ENCODE measurements at places on chromosomes 7 and 10. TPM values are rescaled to one million over a fixed set of nuclear protein-coding genes. Genes with fewer than 3 reads are reported as not detected.

DNA sequence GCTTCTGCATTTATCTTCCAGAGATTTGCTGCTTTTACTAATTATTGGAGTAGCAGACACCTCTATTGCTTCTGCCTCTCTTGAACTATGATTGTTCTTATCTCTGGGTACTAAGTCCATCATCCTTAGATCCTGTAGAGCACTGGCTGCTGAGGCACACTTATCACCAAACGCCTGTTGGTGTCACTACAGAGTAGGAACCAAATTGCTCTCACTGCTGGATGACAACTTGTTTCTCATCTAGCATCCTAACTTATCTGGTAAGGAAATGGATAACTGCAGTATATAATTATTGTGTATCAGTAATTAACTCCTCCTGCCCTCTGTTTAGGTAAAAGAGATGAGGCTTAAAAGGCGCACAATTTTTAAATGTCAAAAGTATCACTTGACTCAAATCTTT, 1059.4 kb downstream of the NRG3 start:
- no peak for DNase-seq

DNA sequence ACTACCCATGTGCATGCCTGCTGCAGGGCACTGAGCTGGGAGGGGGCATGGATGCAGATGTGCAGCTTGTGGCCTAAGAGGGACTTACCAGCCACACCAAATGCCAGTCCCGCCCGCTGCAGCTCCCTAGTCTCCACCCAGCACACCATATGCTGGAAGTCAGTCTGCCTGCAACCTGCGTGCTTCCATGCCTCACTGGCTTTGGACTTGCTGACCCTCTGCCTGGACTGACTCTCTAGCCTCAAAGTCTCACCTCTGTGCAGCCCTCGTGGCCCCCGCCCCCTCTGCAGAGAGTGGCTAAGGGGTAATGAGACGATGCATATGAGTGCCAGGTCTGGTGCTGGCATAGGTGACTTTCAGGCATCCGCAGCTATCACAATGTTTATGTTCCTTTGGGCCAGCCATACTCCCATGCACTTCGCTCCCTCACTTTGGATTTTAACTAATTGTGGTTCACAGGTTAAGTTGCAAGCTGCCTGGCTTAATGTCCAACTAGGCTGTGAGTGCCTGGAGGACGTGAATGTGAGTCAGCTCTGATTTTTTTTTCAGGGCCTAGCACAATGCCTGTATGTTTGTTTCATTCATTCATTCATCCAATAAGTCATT, 21.7 kb downstream of the TRIM8 start:
- no peak for DNase-seq

DNA sequence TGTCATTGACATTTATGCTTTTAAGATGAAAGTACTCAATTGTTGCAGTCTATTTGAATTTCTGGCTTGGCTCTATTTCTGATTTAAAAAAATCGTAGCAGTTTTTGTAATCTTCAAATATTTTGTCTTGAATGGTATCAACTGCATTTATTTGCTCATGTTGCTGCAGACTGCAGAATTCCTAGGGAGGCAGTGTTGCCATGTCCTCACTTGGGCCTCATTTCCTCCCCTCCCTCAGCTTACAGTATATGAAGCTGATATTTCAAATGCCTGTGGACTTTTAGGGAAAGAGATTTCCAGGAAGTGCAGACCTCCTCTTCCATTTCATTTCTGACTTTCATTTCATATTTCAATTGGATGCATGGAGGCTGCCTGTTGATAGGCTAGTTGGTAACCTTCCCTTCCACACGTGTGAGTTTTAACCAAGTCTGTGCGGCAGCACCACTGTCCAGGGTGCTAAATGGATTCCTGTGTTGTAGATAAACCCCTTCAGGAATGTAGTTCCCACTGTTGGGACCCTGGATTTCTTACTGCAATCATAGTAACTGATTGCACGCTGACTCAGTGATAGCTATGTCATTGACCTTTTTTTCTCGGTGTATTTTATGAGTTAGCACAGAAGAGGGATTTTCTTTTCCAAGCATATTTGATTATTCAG, 17.5 kb downstream of the VPS50 start:
- DNase-seq: no peak

DNA sequence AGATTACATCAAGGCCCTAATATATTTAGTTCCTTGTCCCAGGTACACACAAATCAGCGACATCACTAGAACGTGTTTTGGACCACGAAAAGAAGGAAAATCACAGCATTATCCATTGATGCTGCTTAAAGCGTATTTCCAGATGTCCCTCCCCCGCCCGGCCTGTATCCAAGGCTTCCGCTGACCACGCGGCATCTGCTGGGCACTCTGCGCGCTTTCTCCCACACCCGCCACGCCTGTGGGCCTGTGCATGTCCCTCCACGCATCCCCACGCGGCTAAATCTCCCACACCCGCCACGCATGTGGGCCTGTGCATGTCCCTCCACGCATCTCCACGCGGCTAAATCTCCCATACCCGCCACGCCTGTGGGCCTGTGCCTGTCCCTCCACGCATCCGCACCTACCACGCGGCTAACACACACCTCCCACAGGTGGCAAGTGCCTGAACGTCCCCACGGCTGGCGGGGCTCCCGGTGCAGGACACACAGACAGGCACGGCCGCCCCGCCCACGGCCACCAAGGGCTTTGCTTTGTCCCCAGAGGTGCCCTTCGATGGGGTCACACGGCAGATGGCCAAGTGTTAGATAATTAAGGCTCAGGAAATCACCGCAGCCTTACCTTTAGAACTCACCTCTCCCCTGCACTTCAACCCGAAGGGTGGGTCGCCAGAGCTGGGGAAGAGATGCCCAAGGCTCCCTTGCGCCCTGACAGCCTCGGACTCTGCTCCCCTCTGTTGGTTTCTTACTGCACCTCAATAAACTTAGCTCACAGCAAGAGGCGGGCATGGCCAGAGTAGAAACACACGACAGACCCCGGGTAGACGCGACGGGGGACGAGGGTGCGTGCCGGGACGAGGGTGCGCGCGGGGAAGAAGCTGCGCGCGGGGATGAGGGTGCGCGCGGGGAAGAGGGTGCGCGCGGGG, 49.5 kb downstream of the DIP2C start:
- no peak for DNase-seq

GRCh38 chr7:125681508-125681907, 751.9 kb upstream of the POT1 start:
- no peak for DNase-seq

DNA sequence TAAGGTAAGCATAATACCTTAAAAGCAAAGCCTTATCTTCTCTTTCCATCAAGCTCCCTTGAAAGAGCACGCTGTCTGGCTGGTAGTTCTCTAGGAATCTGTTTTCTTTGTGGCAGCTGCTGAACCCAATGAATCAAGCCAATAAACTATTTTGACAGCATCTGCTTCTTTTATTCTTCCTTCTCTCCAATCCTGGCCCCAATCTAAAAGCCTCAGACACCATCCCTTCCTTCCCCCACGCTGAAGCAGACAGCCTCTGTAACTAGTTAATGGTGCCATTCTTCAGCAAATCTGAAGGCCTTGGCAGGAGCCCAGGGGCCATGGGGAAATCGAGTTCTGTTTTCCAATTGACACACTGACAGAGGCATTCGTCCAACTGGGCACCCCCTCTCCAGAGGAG, 186.6 kb upstream of the LYZL1 start:
- DNase-seq: no peak

GRCh38 chr10:117775526-117775925, 233.0 kb downstream of the EMX2 start:
- DNase-seq: no peak

DNA sequence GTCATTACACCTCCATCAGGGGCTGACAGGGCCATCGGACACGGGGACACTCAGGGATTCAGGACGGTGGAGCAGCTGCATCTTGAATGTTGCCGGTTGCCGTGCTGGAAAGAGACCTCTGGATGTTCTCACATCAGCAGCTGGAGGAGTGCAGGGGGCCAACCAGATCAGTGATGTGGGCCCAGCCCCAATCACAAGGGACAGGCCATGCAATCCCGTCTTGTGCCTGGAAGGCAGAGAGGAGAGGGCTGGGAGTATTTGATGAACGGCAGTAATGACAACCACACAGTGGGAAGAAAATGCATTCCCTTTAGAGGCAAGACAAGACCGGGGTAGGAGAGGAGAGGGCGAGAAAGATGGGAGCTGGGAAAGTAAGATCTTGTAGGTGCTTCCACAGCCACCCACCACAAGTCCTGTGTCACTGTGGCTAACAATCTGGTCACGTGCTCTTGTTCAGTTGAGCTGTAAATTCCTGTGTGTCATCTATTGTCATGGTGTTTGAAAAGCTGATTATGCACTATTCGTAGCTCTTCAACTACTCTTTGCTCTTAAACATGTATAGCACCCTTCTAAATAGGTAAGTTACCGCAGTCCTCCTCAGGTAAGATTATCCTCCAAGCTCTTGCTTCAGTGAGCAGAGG, 85.9 kb upstream of the LEP start:
- DNase-seq: no peak

DNA sequence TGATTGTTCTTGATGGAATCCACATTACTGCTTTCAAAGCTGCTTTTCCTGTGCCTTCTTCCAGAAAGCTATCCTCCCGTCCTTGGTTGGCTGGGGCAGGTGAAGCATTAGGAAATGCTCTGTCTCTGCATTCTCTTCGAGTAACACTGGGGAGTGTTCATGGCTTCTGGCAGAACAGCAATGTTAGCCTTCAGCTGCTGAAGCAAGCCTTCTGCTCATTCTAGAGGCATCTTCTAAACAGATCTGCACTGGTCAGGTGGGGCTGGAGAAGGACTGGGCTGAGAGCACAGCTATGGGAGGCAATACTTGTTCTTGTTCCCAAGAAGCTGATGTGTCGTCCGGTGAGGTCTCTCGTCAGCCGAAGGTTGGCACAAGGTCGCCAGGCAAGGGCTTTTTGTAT, 80.6 kb downstream of the MGMT start:
- DNase-seq: no peak

DNA sequence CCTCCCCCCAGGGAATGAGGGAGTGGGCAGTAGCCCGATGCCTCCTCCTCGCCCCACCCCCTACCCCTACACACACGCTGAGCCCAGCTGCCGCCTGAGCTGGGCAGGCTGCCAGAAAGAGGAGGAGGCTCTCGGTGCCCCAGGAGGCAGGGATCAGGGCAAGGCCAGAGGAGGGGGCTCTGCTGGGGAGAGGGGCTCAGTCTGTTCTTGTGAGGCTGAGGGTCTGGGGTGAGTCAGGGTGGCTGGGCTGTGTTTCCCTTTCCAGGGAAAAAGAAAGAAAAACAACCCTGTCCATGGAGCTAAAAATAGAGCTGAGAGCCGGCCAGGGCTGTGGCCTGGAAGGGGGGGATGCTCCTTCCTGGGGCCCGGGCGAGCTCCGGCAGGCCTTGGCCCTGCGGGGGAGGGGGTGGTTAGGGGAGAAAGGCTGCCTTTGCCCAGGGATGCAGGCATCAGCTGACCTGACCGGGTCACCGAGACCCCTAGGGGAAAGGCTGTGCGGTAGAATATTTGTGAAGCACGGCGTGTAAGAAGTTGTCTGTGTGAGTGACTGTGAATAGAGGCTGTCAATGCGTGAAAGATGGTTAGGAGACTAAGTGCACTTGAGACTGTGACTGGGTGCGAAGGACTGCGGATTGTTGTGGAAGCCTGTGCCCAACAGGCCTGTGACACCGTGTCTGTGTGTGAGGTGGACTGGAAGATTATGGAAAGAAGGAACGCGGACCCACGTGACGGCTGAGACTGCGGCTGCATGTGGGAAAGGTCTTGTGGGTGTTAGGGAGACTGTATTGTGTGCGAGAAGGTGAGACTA, 1.2 kb upstream of the LZTS2 start:
- DNase-seq: peak; percentile 92

DNA sequence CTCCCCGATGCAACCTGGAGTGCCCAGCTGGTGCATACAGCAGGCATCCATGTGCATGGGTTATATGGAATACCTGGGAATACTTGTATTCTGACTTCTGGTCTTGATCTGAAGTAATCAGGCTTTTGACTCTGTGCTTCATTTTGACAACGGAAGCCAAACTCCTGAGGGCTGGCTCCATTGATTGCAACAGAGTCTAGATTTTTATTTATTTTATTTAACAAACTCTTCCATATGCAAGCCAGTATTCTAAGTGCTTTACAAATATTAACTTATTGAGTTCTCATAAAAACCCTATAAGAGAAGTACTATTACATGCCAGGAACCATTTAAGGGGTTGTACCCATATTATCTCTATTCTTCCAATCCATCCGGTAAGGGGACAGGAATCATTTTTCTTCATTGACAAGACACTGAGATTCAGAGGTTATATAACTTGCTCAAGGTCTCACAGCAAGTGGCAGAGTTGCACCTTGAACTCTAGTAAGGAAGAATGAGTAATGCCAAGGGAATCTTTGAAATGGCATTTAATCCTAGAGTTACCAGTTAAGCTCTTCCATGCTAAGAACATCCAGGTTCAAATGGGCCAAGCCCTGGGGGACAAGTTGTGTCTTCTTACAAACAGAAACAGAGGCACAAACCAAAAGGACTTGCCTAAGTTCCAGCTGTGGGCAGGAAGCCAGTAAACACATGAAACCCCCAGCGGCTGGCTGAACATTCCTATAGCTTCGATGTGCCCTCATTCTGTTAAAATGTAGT, 241.0 kb downstream of the WDR11 start:
- no peak for DNase-seq

GRCh38 chr10:121975295-121976086, 474 bp upstream of the NSMCE4A start:
- DNase-seq: no peak

GRCh38 chr10:109929501-109930219, 6.3 kb upstream of the XPNPEP1 start:
- no peak for DNase-seq

- no peak for DNase-seq
These were observed 98.4 kb downstream of the SNX10 start for GRCh38 chr7:26390016-26390415.

GRCh38 chr10:116226766-116227165, 46.2 kb downstream of the GFRA1 start:
- DNase-seq: no peak

GRCh38 chr10:113856563-113856962, 2.1 kb downstream of the NHLRC2 start:
- DNase-seq: no peak

GRCh38 chr7:8210845-8211724, 50.9 kb downstream of the ICA1 start:
- DNase-seq: no peak

TDRD1 gene
- total RNA-seq: 0.78 TPM

VPS37D gene
- 1.5 TPM for total RNA-seq

SPDYE2B gene
- total RNA-seq: not detected

ACTL6B gene
- total RNA-seq: not detected

IDI2 gene
- not detected for total RNA-seq

Data from aorta (tissue), 5 donors.